Activated naive CD4-positive, alpha-beta T cell treated with anti-CD3 and anti-CD28 coated beads, Interleukin-2, amount 50 U/mL, for 16 hours (primary cell): ENCODE measurements at places on chromosomes 2 and 18.

DNA sequence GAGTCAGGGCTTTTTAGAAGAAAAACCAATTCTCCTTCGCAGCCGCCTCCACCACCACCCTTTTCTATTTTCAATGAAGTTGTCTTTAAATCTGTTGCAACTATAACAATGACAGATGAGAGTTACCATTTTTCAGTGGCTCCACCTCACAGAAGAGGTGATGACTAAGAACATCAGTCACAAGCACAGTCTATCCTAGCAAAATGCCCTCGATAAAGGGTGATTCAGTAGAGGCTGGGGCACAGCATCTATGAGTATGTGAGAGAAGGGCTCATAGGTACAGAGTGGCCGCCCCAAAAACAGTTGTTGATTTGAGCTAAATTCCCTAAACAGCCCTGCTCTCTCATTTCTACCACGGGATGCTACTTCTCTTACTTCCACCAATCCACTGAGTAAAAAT, 310.8 kb upstream of the MGAT5 start:
- no peak for DNase-seq

- DNase-seq: no peak
Observed at GRCh38 chr2:159985656-159986055, 76.8 kb downstream of the PLA2R1 start.

DNA sequence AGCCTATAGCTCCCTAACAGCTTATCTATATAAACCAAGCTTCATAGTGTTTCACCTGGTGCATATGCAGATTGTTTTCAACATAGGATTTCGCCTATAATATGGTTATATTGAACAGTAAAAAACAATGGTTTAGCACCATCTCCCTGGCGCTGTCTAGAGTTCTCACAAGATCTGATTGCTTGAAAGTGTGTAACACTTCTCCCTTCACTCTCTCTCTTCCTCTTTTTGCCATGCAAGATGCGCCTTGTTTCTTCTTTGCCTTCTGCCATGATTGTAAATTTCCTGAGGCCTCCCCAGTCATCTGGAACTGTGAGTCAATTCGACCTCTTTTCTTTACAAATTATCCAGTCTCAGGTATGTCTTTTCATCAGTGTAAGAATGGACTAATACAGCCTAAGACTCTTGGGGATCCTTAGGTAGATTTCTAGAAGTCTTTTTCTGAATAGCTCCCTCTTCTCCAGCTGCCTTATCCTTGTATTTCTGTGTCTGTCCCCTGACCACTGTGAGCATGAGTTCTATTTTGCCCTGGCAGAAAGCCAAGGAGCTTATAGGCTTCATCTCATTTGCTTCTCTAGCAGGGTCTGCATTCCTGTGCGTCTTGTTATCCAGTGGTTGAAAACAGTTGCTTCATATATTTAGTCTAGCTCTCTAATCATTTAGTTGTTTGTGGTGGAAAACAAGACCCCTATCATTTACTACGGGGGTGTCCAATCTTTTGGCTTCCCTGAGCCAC, 401.6 kb downstream of the GPD2 start:
- no peak for DNase-seq

GRCh38 chr2:226020956-226021355, 621.4 kb downstream of the NYAP2 start:
- no peak for DNase-seq

DNA sequence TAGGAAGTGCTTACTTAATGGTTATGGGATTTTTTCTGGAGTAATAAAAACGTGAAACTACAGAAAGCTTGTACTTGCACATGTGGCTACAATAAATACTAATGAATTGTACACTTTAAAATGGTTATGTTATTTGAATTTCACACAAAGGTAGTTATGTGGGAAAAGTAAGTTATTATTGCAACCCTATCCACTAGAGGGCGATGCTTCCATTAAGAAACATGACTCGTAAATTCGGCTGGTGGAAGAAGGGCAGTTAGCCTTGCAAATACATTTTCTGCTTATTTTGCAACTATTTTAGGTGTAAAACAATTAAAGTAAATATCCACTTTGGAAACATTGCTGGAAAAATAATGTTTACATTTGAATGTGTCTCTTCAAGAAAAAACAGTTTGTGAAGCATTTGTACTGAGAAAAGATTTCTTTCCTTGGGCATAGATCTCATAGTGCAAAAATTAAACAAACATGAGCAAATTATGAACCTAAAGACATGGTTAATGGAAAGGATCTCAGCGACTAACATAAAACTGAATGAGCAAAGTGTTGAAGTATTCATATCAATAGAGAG, 68.1 kb upstream of the CSRNP3 start:
- DNase-seq: no peak

GRCh38 chr2:226934546-226935201, 98.8 kb downstream of the RHBDD1 start:
- no peak for DNase-seq

- DNase-seq: no peak
Observed at GRCh38 chr2:109558076-109558882, 55.5 kb downstream of the SEPTIN10 start.

DNA sequence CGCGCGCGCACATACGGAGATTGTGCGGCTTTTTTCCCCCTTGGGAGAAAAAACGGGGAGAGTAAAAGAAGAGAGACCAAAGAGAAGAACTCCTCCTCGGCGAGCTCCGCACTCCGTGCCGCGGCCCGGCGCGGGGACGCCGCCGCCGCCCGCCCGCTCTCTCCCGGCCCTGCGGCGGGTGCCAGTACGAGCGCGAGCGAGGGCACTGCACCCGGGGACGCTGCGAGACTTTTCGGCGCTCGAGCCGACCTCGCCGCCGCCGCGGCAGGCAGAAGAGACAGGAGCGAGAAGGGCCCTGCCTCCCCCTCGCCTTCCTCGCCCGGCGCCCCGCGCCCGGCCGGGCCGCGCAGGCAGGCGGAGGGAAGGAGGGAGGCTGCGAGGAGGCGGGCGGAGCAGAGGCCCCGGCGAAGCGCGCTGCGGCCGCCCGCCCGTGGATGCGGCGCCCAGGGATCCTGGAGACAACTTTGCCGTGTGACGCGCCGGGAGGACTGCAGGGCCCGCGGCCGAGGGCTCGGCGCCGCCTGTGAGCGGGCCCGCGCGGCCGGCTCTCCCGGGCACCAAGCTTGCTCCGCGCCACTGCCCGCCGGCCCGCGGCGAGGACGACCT, 857 bp upstream of the INHBB start:
- peak; percentile 26 for DNase-seq

- DNase-seq: no peak
Observed at GRCh38 chr18:79133724-79134123, 64.5 kb downstream of the ATP9B start.

GRCh38 chr2:129748250-129748649, 231.2 kb upstream of the RAB6C start:
- DNase-seq: no peak

DNA sequence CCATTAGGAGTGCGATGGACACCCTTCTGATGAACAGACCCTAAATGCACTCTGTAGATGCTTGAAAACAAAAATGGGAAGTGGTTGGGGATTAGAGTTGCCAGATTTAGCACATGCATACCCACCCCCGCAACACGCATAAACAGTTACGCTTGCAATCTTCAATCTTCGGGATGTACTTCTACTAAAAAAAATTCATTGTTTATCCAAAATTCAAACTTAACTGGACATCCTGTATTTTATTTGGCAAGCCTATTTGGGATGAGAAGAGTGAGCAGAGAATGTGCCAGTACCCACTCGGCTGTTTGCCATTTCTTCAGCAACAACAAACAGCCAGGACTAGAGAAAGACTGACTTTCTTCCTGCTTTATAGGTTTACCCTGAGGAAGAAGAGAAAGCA, 18.4 kb downstream of the KIAA2012 start:
- DNase-seq: no peak

DNA sequence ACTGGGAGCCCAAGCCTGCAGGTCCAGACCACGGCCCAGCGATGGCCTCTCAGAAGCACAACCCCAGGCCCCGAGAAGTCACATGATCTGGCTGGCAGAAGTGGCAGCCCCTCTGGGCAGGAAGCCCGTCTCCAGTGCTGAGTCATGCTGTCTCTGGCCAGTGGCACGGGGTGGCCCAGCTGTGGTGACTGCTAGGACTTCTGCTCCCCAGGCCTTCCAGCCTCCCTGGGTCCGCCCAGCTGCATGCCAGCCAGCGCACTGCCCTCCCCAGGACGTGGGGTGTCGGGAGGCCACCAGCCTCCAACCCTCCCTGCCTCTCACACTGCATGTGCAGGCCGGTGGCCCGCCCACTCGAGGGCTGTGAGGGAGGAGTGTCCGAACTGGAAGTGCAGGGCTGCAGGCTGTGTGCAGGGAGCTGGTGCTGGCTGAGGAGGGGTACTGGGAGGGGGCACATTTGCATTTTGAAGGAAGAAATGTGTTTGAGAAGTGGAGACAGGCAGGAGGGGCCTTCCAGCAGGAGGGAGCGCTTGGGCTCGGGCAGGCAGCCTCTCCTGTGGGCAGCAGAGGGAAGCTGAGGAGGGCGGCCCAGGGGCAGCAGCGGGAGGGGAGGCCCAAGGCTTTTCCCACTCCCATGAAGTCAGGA, 17.0 kb upstream of the HPCAL1 start:
- no peak for DNase-seq

GRCh38 chr2:235070063-235070706, 118.4 kb downstream of the SH3BP4 start:
- no peak for DNase-seq

DNA sequence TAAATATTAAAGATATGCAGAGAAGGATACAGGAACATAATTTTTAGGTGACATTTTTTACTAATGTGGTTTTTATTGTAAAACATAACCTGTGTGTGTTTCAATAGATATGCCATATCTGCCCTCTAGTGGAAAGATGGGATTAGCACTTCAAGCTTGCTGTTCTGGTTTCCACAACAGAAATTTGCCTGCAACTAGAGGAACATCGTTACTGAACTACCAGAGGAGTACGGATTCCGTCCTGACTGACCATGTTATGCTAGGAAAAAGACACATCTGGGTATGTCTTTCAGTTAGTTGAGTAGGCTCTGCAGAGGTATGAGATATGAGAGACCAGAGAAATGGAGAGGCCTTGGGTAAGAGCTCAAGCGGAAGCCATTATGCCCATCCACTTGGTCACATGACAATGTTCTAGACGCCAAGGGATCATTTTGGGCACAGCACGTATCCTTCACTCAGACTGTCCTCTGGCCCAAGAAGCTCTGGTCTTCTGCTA, 104.9 kb downstream of the MBD2 start:
- no peak for DNase-seq

- no peak for DNase-seq
Observed at GRCh38 chr2:169082995-169083394, 13.6 kb downstream of the DHRS9 start.

DNA sequence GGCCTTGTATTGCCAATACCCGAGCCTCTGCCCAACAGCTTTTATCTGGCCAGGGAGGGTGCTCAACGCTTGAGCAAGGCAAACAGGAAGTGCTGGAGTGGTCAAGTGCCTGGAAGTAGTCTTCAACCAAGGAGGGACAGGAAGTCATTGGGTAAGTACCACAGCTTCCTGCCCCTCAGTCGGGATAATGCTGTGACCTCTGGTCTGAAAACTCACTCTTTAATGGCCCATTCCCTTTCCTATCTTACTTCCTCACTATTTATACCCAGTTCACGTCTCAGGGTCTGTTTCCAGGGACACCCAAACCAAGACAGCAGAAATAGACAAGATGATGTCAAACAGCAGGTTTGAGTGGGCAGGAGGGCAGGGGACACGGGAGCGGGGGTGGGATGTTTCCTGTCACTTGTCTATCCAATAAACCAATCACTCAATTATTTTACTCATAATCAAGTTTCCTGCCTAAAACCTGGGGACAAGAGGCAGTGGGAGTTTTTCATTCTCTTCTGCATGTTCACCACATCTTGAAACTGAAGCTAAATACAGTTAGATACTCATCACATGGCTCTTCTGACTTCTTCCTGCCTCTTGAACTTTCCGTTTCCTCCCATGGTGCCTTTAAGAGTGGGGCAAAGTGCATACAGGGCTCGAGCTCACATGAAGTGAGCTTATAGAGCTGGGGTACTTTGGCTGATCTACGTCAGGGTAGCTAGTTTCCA, 68.9 kb upstream of the CAB39 start:
- DNase-seq: peak; percentile 73

GRCh38 chr18:48840491-48840877, 110.3 kb downstream of the SMAD7 start:
- no peak for DNase-seq

DNA sequence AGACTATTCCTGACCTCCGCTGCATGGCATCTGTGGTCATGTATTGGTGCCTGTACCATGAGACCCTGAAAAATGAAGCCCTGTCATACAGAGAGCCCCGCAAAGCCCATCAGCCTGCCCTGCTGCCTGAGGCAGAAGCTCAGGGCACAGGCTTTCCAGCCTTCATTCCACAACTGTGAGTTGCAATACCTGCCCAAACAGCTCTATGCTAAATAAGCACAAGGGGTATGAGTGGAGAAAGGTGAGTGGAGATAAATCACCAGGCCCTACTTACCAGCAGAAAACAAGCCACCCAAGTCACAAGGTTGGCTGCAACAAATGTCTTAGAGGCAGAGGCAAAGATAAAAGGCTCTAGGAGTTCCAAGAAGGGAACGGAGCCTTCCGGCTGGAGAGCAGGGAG, 277.4 kb downstream of the TNS1 start:
- no peak for DNase-seq

DNA sequence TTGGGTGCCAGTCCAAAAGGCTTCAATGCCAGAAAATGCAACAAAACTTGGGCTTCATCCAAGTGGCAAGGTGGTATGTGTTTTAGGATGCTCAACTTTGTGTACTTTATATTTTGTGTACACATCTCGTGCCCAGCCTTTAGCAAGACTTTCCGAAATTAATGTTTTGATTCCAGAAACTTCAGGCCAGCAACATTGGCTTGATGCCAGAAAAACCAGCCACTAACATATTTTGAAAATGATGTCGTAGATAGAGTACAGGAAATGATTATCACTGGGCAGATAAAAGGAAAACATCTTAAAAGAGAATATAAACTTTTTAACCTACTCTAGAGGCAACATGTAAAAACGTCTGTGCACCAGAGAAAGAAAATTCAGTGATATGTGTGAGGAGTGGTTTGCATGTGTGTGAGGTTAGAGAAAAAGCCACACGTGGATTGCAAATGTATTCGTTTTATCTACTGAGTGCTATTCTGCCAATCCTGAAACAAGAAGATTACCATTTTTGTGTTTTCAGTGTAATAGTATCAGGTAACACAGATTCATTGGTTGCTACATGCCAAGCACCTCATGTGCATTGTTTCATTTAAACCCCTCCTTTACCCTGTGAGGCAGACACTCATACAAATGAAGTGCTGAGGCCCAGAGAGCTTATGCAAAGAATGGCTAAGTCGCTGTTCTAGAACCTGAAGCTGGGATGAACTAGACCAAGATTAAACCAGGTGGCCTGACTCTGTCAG, 264.8 kb downstream of the C1D start:
- no peak for DNase-seq

- no peak for DNase-seq
Observed at GRCh38 chr2:181523756-181524155, 66.6 kb downstream of the ITGA4 start.

DNA sequence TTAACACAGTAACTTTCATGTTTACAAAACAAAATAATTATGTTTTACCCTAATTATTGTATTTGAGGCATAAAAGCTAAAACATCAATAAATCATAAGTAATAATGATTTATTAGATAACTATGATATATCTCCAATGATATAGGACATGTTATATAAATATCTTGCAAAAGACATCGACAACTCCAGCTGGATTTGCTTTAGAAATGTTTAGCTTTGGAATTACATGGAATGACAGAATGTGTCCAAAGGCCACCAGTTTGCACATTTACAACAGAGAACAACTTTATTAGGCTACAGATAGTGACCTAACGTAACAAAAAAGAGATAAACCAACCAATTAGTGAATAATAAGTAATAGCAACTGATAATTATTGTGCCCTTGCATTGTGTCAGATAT, 475.7 kb downstream of the DCC start:
- DNase-seq: no peak

- no peak for DNase-seq
Observed at GRCh38 chr2:144693179-144693578, 173.3 kb upstream of the ZEB2 start.

- DNase-seq: no peak
Observed at GRCh38 chr2:188811522-188811921, 162.7 kb upstream of the COL3A1 start.
